ENCODE measurements at places on chromosomes 4 and X. TPM values are rescaled to one million over a fixed set of nuclear protein-coding genes. Genes with fewer than 3 reads are reported as not detected.

The GC gene
- not detected for total RNA-seq

The EMCN gene
- 62.5 TPM for total RNA-seq

The GSPT2 gene
- total RNA-seq = 3.1 TPM

The FGFR3 gene
- 3.2 TPM for total RNA-seq

The CXCL13 gene
- not detected for total RNA-seq

The CDKL5 gene
- 1.1 TPM for total RNA-seq

The REELD1 gene
- not detected for total RNA-seq

The UGT2B15 gene
- not detected for total RNA-seq

The EBP gene
- total RNA-seq = 57.5 TPM

The NRK gene
- total RNA-seq = not detected
